Hindlimb muscle (tissue), 1 donor: ENCODE measurements at places on chromosomes 16 and 17. TPM values are rescaled to one million over a fixed set of nuclear protein-coding genes. Genes with fewer than 3 reads are reported as not detected.

DNA sequence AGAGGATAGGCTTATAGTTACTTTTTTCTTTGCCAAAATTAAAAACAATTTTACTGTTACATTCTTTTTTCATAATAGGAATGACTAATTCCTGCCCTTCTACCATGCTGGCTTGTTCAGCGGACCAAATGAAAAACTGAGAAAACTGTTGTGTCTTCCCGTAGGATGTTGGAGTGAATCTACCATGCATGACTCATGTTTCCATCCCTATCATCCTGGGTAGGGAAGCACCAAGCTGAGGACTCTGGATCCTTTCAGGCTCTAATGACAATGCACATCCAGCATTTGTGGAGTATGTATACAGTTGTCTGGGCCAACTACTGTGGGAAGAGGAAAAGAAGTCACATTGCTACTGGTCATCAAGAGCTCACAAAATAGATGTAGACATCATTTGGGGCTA is 41.1 kb upstream of the DHX8 start:
- no peak for DNase-seq

DNA sequence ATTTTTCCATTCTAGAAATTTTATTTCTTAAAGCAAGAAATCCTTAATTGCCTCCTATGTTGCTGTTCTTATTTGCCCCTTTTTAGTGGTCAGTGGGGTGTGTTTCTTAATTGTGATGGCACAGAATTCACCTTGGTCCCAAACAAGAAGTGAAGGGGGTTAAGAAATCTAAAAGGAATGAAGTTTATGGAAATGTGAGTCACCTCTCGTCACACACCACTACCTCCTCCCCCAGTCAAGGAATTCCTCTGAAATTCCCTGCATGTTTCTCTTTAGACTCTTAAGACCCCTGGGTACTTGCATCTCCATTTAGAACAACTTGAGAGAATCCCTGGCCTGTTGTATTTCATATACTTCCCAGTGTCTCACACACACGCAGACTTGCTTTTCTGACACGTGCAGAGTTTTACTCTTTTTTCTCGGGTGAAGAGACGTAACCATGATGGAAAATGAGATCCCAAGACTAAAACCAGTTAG is 247.4 kb downstream of the PRKCA start:
- DNase-seq: no peak

DNA sequence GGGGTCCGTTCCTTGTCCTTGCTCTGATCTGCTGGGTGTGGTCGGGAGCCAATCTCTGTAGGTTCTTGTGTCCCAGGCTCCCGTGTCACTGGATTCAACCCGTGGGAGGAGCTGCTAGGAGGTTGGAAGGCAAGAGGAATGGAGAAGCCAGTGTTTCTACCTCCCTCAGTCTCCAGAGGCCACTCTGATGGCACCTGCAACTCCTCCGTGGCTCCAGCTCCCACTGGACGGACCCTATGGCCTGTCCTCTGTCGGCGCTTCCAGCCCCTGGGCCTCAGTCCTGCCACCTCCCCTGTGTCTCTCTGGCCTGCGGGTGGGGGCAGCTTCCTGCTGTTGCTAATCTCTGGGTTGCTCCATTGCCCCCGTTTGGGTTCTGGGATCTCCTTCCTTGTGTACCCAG is 71.1 kb downstream of the CMIP start:
- DNase-seq: no peak

DNA sequence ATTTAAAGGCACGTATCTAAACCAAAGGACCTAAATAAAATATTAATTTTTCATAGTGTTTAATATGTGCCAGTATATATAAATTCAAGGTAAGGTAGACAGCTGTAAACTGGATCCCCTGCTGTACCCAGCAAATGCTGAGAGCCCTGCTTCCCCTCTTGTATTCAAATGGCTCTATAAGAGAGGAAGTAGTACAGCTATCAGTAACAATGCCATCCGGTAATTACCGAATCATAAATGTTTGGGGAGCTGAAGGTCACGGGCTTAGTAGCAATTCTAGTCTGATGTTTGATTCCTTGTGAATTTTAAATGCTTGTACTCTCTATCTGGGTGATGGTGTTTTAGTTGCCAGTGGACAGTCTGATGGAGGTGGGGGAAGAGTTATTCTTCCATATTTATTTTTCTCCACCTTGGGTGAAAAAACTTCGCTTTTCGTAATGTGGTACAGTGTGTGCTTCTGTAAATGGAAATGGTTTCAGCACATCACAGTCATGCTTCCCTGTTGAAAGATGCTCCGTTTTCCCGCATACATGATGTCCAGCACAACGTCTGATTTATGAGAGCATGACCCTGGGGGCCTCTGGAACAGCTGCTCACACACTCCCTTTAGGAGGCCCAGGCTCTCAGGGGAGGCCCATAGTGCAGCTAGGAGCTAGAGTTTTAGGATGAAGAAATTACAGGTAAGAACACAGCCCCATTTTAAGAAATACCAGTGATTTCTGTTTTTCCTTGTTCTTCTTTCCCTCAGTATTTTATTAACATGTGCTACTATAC is 423.9 kb downstream of the WWOX start:
- no peak for DNase-seq

Gene TVP23B
- 19.0 TPM for polyA plus RNA-seq
